ENCODE measurements at places on chromosomes 6 and 20.

- DNase-seq: no peak
These were observed 448 bp upstream of the RNF114 start for GRCh38 chr20:49935746-49936152.

GRCh38 chr6:41551086-41551700 lies 5.0 kb downstream of the FOXP4 start:
- DNase-seq: no peak

- DNase-seq: no peak
These were observed 59.8 kb upstream of the DEK start for GRCh38 chr6:18323935-18324705.

- DNase-seq: no peak
These were observed 54.2 kb downstream of the HFE start for GRCh38 chr6:26141378-26141904.

Data from stimulated activated CD8-positive, alpha-beta memory T cell treated with anti-CD3 and anti-CD28 coated beads, Interleukin-7, amount 100 ng/mL, for 1 hour (primary cell).